Stimulated activated CD4-positive, alpha-beta T cell treated with anti-CD3 and anti-CD28 coated beads, Interleukin-1b, Interleukin-23, amount 100 ng/mL, for 1 hour (primary cell): ENCODE measurements at places on chromosomes 4 and X.

DNA sequence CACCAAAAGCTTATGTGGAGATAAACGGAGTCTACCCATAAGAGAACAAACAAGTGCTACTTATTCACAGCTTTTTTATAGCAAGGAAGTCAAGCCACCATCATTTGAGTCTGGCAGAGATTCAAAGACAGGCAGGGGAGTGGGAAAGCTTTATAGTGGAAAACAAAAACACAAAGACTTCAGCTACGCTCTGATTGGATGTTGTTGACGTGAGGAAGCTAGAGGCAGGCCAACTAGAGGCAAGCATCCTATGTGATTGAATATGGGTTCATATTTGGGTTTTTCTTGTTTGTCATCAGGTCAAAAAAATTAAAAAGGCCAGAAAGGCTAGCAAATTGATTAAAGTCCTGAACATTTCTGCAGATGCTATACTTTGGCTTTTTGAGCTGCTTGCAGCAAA is 719 bp upstream of the TCEAL4 start:
- no peak for DNase-seq

DNA sequence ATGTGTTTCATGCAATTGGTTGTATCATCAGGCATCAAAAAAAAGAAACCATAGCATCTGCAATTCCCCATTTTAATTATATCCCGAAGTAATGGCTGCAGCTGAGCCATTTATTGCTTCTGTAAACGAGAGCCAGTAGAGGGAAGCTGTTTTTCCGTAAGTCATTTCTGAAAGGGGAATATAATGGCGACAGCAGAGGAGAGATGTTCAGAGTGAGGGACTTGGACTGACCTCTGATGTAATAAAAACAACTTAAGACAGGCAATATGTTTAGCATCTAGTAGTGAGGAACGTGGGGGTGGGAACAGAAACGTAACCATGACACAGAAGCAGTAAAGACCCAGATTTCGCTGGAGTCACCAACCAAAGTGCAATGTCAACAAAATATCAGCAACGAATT is 31.5 kb upstream of the NAA11 start:
- DNase-seq: no peak

GRCh38 chr4:101145021-101145420 is 202.3 kb downstream of the PPP3CA start:
- DNase-seq: no peak

- no peak for DNase-seq
Observed at GRCh38 chr4:52925531-52925968, 63.4 kb downstream of the RASL11B start.

GRCh38 chr4:176999935-177000543 is 207.3 kb upstream of the VEGFC start:
- no peak for DNase-seq

DNA sequence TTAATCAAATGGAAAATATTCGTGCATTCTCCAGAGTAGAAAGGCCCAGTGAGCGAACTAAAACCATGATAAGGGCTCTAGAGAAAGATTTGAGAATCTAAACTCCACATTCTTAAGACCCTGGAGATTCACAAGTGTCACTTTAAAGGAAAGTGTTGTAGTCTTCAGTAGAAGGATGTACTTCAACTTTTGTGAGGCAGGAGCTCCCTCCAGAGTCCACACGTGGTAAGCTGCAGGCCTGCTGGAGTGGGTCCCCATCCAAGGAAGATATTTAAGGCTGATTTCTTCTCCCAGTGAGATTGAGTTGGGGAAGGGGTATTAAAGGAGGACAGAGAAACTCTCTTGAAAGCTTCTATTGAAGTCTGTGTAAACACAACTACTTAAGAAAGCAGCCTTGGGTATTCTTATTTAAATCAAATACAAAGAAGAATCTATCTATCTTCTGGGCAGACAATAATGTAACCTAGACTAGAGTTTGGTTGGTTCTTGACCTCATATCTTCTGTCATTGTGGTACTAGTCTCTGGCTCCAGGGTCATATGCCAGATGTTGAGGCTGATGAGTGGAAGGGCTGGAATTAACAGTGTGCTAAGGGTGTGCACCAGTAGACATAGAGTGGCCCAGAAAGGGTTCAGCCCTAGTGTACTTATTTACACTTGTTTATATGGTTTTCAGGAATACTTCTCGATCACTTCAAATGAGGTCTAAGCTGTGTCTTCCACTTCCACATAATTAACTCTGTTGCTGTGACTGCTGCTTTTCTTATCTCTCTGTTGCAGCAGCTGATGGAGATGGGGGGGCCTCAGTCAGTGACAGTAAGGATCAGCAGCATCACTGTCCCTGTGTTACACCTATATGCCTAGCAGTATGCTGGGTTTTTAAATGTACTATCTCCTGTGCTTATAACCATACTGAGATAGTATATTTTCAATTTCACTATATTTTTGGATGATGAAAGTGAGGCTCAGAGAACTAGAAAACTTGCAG is 76.1 kb downstream of the HMGB2 start:
- no peak for DNase-seq

DNA sequence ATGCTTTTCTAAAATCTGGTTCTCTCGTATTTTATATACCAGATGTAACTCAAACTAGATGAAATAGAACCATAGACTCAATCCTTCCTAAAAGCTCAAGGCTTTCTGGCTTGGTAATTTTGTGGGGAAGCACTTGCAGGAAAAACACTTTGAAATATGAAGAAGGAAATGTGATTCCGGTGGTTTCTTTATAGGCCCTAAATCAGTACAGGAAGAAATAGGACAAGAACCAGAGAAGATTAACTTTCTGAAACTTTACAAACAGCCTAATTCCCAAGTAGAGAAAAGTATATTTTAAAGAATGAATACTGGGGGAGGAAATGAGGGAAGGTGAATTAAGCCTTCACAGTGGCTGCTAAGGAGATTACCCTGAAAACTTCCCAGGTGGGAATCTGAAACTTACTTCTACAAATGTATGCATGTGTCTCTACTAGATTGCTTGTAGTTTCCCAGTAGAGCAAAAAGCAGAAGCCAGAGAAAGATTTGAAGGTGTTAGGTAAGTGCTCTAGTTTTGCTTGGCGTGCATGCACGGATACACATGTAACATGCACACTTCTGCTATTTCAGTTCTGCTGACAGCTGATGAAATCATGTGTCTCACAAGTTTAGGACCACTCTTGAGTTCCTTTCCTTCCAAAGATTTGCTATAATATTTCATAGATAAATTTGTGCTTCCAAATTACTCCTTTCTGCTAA is 92.1 kb downstream of the AFF1 start:
- no peak for DNase-seq

- no peak for DNase-seq
Observed at GRCh38 chrX:67780694-67781109, 236.9 kb downstream of the AR start.

GRCh38 chr4:165635951-165636350 is 237.1 kb upstream of the TLL1 start:
- no peak for DNase-seq

DNA sequence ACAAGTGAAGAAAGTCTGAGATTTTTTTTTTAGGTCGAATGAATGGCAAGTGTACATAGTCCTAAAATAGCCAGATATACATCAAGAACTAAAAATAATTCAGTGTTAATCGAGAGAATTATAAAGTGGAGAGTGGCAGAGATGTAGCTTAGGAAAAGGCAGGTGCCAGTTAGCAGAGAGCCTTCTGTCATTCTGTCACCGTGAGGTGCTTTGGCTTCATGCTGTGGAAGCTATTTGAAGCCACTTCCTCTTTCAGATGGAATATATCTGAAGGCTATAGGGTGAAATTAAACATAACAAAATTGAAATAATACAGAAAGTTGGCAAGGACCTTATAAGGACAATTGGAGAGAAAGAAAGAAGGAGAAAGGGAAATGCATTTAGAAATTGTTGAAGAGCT is 756.3 kb downstream of the CCSER1 start:
- no peak for DNase-seq

DNA sequence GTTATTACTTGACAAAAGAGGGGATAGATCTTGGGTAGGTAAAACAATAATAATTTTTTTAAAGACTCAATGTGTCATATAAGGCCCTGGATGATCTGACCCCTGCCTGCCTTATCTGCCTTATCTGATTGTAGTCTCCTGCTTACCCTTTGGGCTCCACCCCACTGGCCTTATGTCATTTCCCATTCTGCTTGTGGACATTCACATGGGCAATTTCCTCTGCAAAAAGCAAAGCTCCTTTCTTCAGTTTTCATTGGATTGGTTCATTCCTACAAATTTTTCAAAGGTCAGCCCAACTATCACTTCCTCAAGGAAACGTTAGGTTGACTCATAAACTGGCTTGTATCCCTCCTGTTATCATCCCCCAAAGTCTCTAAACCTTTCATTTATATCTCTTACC is 15.7 kb upstream of the TET2 start:
- DNase-seq: no peak

DNA sequence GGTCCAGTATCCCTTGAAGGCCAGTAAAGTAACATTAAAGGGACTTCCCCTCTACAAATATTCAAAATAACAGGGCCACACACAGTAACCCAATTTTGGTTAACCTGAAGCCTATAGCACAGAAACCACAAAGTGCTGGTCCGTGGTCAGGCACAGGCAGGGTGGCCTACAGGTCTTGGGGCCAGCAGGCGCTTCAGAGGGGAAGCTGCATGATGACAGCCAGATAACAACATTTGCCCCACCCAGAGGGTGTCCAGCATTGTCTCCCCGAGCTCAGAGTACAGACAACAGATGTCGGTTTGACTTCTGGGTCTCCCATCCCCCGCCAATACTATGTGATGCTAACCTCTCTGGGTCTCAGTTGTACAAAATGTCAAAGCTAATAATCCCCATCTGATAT is 51.1 kb downstream of the SH3KBP1 start:
- DNase-seq: no peak

- DNase-seq: no peak
Observed at GRCh38 chr4:19497705-19498104, 754.0 kb upstream of the SLIT2 start.

GRCh38 chr4:115187136-115187535 is 73.7 kb upstream of the NDST4 start:
- no peak for DNase-seq

DNA sequence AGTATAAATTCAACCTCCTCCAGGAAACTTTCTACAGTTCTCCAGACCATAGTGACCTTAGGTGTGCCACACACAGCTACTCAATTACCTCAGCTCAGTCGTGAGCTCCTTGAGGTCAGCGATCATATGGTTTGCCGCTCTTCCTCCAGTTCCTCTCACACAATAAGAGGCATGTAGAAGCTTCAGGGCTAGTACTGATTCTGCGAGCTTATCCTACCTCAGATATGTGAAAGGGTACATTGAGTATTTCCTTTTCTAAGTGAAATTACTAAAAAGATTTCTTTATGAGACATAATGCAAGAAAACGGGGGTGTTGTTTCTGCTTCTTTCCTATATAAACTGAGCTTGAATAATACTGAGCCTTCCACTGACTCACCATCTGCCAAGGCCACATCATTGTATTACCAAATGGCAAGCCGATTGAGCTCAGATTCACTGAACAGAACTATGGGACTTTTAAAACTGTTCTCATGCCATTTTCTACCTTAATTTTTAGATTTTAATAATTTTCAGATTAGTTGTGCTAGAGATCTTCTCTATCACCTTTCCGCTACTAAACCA is 183.1 kb downstream of the HS6ST2 start:
- DNase-seq: no peak
